NCI-H2081 treated with DMSO at 0.1 percent for 48 hours (cell line): ENCODE measurements at places on chromosomes 6 and 20.

DNA sequence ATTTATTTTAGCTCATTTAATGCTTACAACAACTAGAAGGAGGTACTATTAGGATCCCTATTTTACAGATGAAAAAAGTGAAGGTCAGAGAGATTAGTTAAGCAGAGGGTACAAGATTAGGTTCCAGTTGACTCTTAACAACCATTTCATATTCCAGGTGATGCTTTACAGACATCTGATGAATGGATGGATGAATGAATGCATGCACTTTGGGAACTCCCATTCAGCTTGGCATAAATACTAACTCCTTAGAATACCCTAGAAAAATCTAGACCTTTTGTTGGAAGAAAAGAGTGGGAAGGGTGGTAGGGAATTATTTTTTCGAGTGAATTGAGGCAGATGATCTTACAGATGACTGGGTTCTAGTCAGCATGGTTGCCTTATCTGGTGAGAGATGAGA is 746 bp upstream of the SNRPB2 start:
- no peak for DNase-seq

- no peak for DNase-seq
Measured at GRCh38 chr6:127069659-127070279, 48.7 kb upstream of the RSPO3 start.

GRCh38 chr6:85129881-85130280 is 320.0 kb upstream of the NT5E start:
- DNase-seq, result no peak

DNA sequence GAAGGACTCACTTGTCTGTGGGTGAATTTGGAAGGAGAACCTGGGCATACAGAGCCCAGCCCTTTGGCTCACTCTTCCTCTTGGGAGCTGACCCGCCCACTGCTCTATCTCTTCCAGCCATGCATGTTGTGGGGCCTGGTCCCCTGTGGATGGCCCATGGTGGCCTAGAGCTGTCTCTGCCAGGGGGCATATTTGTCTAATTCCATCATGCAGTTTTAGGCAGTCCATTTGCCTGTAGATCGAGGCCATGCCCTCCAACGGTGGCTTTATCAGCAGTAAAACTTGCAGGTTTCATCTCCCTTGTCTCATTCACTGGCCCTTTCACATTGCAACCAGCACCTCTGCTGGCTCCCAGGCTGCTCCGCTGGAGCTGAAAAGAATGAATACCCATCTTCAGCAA is 12.9 kb upstream of the EZR start:
- DNase-seq, result no peak

- no peak for DNase-seq
Measured at GRCh38 chr20:49214571-49214970, 4.6 kb upstream of the DDX27 start.

GRCh38 chr6:86609549-86610388 is 327.6 kb upstream of the HTR1E start:
- no peak for DNase-seq

GRCh38 chr6:163782436-163783003 is 368.0 kb downstream of the QKI start:
- DNase-seq, result no peak

- DNase-seq, result no peak
Measured at GRCh38 chr6:145656128-145656527, 79.2 kb downstream of the EPM2A start.

GRCh38 chr20:46814366-46815232 is 80.0 kb upstream of the EYA2 start:
- no peak for DNase-seq

GRCh38 chr6:35018182-35018519 is 123.0 kb downstream of the TCP11 start:
- no peak for DNase-seq

DNA sequence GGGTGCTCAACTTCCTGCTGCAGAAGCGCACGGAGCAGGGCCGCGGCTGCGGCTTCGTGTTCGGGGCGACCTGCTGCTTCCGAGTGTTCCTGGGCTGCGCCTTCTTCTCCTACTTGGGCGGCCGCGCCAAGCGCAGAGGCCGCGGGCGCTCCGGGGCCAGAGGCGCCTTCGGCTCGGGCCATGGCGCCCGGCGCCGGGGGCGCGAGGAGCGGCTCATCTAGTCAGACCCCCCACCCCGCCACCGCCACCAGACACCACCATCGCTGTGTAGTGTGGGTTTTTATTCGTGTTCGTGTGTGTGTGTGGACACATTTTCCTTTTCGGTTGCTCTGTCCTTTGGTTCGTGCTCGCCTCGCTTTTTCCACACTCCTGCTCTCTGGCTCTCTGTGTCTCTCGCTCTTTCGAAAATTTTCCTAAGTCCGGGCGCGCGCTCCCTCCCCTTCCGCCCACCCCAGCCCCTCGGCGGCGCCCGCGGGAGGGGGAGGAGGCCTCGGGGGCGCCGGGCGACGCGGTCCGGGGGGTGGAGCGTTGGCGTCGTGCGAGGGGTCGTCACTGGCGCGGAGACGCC is 38.1 kb downstream of the GNAS start:
- no peak for DNase-seq

DNA sequence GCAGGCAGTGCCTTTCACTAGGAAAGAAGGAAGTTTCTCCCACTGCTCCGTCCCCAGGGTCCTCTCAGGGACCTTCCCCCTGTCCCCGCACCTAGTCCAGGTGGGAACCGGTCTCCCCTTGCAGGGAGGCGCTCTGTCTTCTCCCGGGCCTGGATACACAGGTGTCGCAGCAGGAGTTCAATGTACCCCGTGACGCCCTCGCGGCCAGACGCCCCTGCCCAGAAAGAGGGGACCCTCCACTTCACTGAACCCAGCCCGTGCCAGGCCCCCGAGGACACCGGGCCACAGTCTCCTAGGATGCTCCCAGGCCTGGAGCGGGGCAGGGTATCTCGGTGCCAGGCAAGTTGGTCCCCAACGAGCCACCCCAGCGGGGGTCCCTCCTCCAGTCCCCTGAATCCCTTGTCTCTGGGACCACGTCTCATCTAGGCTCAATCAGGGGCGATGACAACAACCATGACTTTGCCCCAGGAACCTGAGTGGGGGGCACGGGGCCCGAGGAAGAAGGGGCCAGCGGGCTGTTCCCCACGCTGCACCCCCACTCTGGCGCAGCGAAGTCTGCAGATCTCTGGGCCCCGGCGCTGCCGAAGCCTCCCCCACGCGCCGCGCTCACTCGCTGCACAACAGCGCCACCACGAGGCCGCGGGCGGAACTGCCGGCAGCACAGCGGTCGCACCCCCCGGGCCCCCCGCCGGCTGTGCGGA is 103.0 kb downstream of the EDN3 start:
- DNase-seq, result no peak

DNA sequence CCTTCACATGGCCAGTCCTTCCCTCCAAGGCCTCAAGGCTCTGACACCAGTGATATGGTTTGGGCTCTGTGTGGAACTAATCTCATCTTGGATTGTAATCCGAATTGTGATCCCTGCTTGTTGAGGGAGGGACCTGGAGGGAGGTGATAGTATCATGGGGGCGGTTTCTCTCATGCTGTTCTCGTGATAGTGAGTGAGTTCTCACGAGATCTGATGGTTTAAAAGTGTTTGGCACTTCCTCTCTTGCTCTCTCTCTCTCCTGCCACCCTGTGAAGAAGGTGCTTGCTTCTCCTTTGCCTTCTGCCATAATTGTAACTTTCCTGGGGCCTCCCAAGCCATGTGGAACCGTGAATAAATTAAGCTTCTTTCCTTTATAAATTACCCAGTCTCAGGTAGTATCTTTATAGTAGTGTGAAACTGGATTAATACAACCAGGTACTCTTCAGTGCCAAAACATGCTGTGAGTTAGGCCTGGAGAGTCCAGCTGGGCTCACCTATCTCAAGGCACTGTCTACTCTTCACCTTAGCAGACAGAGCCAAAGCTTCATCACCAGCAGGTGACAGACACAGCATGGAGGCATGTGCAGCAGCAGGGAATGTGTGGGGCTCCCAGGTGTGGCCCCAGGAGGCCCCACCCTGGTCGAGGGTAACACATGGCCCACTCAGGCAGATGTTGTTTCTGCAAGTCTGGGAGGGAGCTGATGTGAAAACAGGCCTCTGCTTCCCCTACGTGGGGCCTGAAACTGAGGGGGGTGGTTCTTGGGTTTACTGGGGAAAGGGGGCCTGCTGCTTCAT is 97.5 kb upstream of the CDYL start:
- DNase-seq, result no peak

DNA sequence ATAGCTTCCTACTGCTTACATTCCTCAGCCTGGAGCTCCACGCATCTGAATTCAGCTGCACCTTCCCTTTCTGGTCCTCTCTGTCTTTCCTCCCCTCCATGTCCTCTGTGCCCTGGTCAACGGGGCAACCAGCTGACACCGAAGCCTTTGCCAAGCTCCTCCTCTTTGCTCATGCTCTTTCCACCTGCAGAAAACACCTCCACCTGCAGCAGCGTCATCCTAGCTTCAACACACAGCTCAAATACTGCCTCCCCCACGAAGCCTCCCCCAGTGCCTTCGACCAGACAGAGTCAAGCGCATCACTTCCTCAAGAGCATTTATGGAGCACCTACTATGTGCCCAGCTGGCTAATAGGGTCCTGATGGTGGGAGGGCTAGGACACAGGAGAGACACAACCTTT is 9.2 kb downstream of the CDH22 start:
- no peak for DNase-seq

GRCh38 chr6:147974376-147974775 is 368.3 kb upstream of the SASH1 start:
- DNase-seq, result no peak

DNA sequence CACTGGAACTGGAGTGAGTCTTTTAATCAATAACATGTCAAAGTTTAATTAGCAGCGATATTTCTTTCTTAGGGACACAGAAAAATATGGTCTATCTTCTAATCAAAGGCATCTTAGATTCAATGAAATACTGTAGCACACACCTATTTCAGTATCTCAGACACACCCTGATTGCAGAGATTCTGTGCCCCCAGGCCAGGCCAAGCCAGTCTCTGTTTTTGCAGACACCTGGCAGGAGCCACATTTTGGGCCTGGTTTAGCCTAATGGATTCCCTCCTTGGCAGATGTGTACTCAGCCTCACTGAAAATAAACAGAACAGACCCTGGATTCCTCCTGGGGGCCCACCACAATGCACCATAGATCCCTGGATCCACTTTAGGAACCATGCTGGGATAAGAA is 74.8 kb downstream of the LRFN2 start:
- DNase-seq, result no peak

- no peak for DNase-seq
Measured at GRCh38 chr6:13613029-13613594, 2.0 kb upstream of the NOL7 start.

DNA sequence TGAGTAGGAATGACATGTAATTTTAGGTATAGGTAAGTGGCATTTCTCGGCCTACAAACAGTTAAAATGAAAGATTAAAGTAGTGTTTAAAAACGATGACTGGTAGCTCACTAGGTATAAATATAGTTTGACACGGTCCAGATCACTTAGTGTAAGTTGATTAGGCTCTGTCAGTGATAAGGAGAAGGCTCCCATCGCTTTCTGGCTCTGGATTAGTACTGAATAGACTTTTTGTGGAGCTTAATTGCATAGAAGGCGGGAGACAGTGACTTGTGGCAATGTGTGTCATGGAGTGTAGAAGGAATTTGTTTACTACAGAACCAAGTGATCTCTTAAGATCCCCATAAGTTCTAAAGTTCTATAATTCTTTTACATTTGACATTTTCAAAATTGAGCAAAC is 6.7 kb downstream of the PYGB start:
- no peak for DNase-seq

DNA sequence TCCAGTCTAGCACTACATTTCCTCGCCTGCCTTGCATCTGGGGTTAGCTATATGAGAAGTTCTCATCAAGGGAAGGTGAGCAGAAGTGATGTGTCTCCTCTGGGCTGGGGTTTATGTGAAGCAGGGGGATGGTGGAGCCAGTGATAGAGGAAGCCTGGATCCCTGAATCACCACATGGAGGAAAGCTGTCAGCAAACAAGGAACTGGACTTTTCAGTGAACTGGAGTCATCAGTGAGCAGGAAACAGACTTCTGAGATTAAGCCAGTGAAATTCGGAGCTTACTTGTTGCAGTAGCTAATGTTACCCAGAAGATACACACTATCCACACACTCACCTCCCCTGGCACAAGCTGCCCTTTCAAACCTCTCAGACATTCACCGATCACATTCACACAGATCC is 13.4 kb upstream of the TOX2 start:
- DNase-seq, result no peak

DNA sequence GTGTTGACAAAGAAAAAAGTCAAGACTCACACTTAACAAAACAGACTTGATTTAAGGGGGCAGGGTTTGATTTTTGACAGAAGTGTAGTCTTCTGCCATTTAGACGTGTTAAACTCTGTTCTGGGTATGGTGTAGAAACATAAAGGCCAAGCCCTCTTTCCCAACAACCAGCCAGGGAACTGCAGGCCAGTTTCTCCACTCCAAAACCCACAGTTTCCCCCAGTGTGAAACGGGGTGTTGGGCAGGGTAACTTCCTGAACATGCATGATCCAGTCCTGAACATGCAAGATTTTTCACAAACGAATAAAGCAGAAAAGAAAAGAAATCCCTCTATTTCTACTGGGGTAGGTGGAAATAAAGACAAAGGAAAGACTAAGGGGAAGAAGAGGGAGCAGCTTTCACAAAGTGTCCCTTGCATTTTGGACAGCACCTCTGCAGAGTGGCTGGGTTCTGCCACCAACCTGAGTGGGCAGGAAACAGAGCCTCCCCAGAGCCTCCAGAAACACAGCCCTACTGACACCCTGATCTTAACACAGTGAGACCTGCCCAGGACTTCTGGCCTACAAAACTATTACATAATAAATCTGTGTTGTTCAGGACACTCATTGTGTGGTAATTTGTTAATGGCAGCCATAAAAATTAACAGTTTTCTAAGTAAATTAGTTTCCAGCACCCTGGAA is 7.5 kb downstream of the APMAP start:
- no peak for DNase-seq

- no peak for DNase-seq
Measured at GRCh38 chr20:43969028-43969447, 54.4 kb downstream of the TOX2 start.

DNA sequence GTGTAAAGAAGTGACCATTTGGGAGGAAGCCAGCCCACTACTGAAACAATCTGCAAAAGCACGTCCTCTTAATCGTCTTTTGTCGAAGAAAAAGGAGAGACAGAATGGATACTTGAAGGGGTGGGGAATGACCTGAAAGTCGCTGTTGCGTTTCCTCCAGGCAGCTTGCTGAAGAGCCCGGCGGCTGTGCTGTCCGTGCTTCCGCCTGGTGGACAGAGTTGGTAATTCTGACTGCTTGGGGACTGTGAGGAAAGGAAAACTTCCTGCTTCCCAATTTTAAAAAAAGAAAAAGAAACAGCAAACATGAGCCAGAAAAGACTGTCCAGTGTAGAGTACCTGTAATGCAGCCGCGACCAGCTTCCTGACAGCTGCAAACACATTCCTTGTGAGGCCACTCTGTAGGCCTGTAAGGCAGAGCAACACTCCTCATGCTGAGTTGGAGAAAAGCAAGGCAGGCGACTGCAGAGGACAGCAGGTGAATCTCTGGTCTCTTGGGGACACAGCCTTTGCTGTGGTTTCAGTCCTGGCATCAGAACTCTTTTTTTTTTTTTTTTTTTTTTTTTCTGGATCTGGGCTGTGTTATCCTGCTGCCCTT is 251.1 kb upstream of the TBX18 start:
- DNase-seq, result no peak
